ENCODE measurements at places on chromosomes 13 and 19.

- no peak for DNase-seq
Measured at GRCh38 chr19:24081056-24081455, 5.9 kb upstream of the ZNF254 start.

DNA sequence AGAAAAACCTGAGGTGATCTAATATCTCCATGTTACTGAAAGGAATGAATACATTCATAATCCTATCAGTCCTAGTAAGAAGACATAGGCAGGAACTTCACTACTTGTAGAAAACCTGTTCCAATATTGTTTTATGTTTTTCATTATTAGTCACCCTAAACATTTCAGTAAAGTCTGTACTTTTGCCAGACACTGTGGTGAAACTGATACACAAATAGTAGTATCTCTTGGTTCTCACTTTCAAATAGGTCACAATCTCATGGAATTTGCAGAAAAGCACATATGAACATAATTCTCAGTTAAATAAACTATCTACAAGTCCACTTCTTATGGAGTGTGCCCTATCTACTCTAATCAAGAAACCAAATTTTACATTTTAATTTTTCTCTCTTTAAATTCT, 88.3 kb upstream of the PCDH9 start:
- no peak for DNase-seq

- DNase-seq, result no peak
Measured at GRCh38 chr19:31838163-31838815, 489.1 kb upstream of the TSHZ3 start.

DNA sequence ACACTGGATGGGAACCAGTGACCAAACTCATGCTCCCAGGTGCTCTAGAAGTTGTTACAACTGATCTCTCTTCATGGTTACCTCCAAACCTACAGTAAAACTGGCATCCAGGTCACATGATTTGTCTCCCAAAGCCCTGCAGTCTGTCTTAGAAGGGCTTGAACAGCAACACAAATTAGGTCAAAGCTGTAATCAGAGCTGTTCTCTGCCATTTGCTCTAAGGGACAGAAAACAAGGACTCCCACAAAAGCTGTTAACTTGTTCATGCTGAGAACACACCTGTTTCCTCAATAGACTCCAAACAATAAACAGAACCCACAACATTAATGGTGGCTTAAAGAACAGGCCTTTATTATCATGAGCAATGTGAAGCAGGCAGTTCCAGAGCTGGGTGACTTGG, 8.0 kb downstream of the ZNF671 start:
- no peak for DNase-seq

- DNase-seq, result no peak
Measured at GRCh38 chr13:76720821-76721220, 165.4 kb downstream of the KCTD12 start.

- DNase-seq, result no peak
Measured at GRCh38 chr13:52949044-52949443, 79.6 kb upstream of the OLFM4 start.

GRCh38 chr13:23918208-23918607, 20.9 kb upstream of the C1QTNF9B start:
- DNase-seq, result no peak

GRCh38 chr13:96025283-96025682, 27.9 kb downstream of the UGGT2 start:
- DNase-seq, result no peak

DNA sequence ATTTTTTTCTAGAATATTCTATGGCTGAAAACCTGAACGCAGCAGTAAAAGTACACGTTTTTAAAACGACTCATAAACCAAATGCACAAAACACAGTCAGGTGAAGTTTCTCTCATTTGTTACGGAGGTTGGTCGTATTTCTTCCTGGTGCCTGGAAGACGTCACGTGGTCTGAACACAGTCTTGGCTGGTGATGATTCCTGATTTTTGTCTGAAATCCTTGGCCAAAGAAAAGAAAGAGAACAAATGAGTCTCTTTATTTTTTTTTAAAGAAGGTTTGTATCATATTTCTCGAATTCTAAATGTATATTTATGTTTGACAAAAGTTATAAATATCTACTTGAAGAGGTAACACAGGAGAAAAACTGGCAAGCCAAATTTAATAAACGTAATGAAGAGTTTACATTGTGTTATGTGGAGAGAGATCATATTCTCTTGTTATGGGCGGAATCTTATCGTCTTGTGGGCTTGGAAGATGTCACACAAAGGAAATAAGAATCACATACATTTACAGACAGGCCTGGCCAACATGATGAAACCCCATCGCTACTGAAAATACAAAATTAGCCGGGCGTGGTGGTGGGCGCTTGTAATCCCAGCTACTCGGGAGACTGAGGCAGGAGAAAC, 10.0 kb upstream of the PNMA8A start:
- no peak for DNase-seq

DNA sequence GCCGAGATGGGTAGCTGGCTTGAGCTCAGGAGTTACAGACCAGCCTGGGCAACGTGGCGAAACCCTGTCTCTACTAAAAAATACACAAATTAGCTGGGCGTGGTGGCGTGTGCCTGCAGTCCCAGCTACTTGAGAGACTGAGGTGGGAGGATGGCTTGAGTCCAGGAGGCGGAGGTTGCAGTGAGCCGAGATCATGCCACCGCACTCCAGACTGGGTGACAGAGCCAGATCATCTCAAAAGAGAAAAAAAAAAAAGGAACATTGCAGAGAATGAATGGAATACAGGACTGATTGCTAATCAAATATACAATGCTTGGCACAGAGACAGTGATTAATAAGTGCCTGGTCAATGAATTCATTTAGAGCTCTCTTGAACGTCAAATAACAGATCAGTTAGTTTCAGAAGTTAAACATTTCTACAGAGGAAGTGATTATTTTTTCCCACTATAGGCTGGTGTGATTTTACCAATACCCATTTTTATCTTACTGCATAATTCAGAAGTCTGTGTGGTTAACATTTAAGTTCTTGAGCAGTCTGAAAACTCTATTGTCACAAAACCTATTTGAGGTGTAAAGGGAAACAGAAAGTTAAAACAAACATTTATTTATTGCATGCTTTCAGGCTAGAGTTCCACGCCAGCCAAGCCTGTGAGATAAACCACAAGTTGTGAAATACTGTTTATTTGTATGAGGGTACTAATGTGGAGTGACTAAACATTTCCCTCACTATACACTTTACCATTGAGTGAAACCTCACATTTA, 7.7 kb upstream of the TBC1D4 start:
- DNase-seq, result no peak

- DNase-seq, result no peak
Measured at GRCh38 chr19:34313188-34313587, 51.8 kb upstream of the GPI start.

GRCh38 chr19:17136617-17137016, 61.0 kb downstream of the MYO9B start:
- DNase-seq, result no peak

- DNase-seq, result no peak
Measured at GRCh38 chr13:57302604-57303003, 135.6 kb downstream of the PRR20E start.

- DNase-seq, result no peak
Measured at GRCh38 chr19:55275851-55276719, 3.8 kb downstream of the HSPBP1 start.

DNA sequence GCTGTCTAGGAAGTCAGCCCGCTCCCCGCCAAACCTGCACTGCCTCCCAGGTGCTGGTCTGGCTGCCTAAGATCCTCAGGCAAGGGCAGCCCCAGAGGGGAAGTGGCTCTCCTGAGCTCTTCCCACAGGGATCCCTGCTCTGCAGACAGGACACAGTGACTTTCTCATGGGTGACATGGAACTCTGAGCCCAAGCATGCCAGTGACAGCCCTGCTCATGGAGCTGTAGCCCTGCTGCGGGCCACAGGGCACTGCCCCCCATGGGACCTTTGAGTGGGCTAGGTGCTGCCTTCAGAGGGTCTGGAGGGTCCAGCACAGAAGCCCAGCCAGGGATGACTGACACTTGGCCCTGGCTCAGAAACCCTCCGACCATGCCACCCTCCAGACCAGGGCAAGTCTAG, 109.1 kb downstream of the TUBA3C start:
- no peak for DNase-seq

- no peak for DNase-seq
Measured at GRCh38 chr19:15196360-15197005, 4.3 kb downstream of the NOTCH3 start.

DNA sequence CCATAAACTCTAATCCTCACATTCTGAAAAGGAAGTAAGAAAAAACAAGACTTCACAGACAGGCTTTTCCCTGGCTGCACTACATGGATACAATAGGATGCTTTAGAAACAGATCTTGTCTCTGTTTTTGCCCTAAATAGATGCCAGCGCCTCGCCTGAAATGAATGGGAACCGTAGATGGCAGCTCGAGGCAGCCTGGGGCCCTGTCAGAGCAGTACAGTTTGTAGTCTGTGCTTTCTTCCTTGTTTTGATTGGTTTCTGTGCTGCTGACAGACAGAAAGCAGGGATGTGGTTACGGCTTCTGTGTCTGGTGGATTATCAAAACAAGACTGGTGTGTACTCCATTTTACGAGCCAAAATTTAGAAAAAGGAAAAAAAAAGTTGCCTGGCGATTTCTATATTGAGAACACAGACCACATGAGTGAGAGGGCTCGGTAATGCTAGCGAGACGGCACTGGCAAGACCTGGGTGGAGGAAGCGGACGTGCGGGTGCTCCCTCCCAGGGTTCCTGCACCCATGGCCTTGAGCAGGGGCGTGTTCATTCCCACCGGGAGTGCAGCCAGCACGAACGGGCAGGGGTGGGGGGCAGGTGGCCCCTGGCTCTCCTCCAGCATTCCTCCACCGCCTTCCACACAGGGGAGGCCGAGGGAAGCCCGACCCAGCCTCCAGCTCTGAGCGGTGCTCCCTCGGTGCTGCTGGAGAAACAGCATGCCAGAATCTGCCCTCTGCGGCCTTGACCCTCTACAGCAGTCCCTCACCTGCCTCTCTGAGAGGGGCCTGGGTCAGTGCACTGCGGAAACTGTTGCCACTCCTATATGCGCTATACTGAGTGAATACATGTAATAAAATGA, 37.6 kb upstream of the C1QTNF9 start:
- peak; percentile 66 for DNase-seq

DNA sequence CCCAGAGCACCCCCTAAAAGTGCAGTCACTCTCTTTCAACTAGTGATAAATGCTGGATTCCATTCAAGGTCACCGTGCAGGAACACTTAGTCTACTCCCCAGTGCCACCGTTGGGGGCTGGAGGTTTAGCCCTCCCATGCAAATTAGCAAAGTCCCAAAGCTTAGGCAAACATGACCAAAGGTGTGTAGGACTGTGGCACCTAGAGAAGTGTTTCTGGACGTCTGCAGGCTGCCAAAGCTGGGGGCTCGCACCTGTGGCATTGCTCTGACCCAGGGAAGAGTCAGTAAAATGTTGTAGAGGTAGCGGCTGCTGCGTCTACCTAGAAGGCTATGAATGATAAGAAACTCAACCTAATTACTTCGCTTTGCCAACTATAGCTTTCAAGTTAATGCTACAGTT, 13.9 kb downstream of the COL4A1 start:
- DNase-seq, result no peak

GRCh38 chr13:75120085-75120484, 361.9 kb downstream of the TBC1D4 start:
- no peak for DNase-seq

- no peak for DNase-seq
Measured at GRCh38 chr13:50080203-50080910, 65.1 kb downstream of the KCNRG start.

- DNase-seq, result no peak
Measured at GRCh38 chr19:42081584-42082203, 5.7 kb downstream of the ZNF574 start.

DNA sequence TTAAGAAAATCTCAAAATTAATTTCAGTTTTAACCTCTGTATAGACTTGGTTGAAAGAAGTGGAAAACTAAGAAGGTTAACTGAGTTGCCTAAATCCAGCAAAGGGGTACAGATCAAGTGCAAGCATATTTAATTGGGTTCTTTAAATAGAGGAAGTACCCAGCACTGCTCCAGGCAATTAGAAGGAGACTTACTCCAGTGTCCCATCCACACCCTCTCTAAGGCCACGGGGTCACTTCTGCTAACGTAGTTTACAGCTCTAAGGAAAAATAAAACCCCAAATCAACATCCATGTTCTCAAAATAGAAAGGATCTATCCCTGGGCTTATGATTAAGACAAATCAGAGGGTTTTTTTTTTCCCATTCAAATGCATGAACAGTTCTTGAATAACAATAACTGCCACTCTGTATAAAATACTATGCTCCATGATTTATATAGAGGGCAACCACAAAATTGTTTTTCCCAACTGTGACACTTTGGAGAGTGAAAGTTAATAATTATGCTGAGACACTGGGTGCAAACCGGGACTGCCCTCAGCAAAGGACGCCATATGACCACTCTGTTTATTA, 4.6 kb downstream of the FRY start:
- no peak for DNase-seq

DNA sequence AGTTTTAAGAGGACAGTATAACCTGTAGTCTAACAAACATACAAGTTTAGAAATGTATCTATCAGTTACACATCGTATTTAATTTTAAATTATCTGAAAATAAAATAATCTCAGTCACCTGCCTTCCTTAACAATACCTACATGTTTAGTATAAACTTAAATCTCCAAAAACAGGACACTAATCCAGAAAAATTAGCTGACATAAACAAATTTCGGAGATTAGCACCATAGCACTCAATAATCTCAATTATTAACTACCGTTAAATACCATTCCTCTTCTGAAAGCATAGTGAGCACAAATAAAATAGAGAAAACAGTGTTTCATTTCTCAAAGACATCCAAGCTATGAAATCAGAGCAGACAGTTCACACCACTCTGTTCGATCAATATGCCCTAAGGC, 13.2 kb downstream of the MED4 start:
- no peak for DNase-seq

DNA sequence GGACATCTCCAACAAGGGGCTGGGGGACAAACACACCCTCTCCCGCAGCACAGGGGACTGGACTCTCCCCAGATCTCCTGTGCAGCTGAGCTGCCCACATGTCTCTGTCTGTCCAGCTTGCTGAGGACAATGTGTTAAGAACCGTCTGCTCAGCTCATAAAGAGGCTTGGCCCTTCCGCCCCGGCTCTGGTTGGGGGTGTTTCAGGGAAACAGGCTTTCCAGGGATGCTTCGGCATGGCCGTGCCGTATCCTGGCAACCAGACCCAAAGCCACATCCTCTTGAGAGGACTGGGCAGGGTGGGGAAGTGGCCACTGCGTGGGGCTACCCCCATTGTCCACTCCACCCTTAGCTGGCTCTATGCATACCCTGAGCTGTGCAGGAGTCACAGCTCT, 41.1 kb upstream of the CHST8 start:
- no peak for DNase-seq

Data from activated CD8-positive, alpha-beta memory T cell treated with anti-CD3 and anti-CD28 coated beads, Interleukin-2, amount 50 U/mL, for 48 hours (primary cell).